ENCODE measurements at places on chromosomes 4 and X.
A peak's percentile ranks its signal among the peaks of the same experiment; 100 is the strongest.

DNA sequence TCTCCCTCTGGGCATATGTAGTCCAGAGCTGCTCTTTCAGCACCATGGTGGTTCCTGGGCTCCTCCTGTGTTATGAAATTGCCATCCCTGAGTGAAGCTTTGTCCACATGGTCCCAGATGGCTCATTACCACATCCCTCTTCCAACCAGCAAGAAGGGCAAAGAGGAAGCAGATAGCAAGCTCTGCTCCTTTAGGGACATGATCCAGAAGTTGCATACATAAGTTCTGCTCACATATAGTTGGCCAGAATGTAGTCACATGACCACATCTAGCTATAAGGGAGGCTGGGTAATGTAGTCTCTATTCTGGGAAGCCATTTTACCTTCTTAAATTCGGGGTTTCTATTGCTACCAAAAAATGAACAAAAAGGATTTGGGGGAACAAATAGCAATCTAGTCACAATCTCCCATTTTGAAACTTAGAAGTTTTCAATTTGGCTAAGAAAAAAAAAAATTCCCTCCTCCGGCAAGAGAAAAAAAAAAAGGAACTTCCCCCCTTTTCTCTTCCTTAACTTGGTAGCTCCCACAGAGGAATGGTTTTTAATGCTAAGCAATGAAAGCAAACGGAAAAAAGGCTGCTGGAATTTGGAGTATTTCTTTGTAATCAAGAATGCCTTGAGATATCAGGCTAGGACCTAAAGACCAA is 88.2 kb upstream of the USP9X start:
- peak; percentile 4 for DNase-seq

- DNase-seq, result peak; percentile 29
These were observed 118.7 kb upstream of the AP1S2 start for GRCh38 chrX:15973299-15973698.

GRCh38 chrX:48461830-48462229 is 8.2 kb downstream of the SLC38A5 start:
- no peak for DNase-seq

DNA sequence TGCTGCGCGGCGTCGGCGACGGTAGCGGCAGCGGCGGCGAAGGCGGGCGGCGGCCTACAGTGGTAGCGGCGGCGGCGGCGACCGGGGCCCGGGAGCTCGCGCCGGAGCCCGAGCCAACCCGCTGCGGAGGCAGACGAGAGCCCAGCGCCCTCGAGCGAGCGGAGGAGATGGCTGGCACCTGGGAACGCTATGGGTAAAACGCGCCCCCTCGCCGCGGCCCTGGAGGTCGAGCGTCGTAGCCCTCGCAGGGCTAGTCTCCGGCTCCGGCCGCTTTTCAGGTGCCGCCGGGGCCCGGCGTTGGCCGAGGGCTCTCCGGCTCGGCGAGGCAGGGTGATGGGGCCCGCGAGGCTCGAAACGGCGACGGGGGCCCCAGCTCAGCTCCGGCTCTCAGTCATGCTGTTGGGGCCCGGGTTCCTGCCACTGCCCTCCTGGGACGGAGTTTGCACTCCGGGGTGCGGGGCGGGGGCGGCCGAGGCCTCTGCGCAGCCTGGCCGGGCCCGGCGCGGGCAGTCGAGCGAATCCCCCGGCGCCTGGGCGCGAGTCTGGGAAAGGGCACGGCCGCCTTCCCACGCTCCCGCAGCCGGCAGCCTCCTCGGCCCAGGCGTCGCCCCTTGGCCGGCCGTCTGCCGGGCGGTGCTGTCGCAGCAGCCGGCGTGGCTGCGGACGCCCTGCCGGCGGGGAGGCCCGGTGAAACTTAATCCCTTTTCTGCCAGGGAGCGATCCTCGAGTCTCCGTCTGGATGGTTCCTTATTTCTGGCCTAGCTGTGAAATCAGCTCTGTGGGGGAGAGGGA is 768 bp downstream of the MID2 start:
- DNase-seq, result peak; percentile 30

DNA sequence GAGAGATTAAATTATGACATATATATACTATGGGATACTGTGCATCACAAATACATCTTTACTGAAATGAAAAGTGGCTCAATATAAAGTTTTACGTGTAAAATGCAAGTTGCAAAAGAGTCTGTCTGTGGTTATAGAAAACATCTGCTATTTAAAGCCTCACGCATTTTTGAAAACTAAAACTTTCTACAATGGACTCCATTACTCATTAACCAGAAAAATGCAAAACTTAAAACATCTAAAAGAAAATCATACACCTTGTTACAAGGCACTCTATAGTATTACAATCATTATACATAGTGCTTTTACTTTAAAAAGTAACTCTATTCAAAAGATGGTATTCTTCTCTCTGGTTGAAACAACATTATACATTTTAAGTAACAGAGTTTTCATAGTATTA is 755.6 kb downstream of the DMD start:
- no peak for DNase-seq

DNA sequence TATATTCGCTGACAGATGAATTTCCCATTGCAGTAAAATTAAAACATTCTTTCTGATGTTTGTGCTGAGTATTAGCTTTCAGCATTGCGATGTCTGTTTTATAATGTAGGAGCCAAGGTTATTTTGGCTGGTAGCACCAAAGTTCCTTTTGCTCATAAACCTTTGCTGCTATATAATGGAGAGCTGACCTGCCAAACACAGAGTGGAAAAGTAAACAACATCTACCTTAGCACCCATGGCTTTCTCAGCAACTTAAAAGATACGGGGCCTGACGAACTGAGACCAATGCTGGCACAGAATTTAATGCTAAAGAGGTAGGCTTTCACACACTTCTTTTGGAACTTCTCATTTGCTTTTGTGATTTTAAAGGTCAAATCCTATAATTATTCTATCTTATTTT is 46.0 kb downstream of the WDR19 start:
- DNase-seq, result no peak

GRCh38 chr4:87559090-87559837 is 30.1 kb upstream of the SPARCL1 start:
- DNase-seq, result no peak

DNA sequence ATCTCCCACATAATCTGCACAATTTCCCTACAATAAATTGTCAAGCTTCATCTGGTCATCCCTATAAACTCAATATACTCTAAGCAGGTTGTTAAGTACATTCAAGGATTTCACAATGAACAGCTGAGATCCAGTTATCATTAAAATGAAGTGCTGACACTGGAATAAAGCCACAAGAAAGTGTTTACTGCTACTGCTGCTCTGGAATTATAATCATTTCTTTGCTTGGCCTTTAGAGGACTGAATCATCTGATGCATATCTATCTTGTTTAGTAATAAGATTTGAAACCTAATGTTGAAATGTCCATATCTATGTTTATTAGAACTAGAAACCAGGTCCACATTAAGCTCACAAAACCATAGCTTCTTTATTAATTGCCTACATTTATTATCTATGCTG is 338.6 kb upstream of the ZFP42 start:
- DNase-seq, result no peak

DNA sequence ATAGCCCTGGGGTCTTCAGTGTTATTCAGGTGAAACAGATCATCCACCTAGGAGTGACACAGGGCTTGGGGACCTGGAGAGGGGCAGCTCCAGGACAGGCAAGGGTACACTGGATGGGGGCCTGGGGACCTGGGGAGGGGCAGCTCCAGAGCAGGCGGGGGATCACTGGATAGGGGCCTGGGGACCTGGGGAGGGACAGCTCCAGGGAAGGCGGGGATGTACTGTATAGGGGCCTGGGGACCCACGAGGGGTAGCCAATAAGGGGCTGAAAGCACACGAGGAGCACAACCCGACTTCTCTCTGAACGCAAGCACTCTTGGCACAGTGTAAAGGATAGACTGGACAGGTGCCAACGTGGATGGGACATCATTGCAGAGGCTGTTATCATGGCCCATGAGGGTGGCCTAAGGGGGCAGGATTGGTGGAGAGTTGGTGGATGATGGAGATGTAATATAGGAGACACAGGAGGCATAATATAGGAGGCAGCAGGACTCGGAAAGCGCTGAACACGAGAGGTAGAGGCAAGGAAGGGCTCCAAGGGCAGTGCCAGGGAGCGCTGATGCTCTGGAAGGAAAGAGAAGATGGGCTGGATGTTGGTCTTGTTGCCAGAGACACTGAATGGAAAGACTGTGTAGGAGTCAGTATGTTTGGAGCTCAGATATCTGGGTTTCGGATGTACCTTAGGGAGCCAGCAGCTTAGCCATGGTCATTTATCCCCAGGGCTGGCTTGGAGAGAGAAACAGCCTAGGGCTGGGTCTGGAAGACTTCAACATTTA is 37.9 kb upstream of the FGFBP2 start:
- no peak for DNase-seq

GRCh38 chr4:76216524-76216923 is 2.9 kb upstream of the SCARB2 start:
- no peak for DNase-seq

- no peak for DNase-seq
These were observed 83.9 kb downstream of the AFF1 start for GRCh38 chr4:87018753-87019152.

DNA sequence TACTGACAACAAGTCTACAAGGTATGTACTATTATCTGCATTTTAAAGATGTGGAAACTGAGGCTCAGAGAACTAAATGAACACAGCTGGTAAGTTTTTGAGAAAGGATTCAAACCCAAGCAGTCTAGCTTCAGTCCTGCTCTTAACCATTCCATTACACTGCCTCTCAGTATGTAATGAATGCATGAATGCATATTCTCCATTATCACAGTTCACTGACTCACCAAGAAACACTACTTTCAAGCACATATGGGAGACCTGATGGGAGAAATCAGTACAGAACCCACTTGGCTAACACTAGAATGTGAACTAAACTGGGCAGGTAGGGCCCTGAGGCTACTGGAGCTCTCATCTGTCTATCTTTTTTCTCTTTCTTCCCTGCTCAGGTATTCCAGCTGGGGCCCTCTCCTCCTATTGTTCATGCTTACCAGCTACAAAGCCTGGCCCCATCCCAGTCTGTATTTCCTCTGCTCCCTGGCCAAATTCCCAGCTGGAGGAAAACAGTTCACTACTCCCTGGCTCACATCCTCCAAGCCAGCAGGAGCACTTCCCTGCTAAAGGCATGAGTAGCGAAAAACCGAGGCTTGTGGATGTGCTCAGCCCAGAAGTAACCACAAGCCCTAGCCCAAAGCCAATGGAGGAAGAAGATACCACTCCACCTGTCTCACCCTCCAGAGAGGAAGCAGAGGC is 178.2 kb upstream of the ARHGEF9 start:
- DNase-seq, result peak; percentile 5

- DNase-seq, result no peak
These were observed 958 bp downstream of the CUL4B start for GRCh38 chrX:120559804-120560203.

DNA sequence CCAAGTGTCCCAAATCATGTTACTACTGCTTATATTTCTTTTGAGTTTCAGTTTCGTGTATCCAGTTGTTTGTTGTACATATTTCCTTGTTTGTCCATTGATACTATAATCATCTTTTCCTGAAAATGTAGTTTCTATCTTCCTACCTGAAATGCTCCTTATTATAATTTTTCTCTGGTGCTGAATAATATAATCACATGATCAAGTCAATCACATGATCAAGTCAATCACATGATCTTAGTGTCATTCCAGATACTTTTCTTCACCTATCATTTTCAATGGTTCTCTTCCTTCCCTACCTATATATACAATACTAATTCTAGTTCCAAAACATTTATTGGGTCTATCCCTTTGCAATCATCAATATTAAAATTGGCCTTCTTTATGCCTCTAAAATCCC is 2058.8 kb downstream of the PCDH7 start:
- no peak for DNase-seq

DNA sequence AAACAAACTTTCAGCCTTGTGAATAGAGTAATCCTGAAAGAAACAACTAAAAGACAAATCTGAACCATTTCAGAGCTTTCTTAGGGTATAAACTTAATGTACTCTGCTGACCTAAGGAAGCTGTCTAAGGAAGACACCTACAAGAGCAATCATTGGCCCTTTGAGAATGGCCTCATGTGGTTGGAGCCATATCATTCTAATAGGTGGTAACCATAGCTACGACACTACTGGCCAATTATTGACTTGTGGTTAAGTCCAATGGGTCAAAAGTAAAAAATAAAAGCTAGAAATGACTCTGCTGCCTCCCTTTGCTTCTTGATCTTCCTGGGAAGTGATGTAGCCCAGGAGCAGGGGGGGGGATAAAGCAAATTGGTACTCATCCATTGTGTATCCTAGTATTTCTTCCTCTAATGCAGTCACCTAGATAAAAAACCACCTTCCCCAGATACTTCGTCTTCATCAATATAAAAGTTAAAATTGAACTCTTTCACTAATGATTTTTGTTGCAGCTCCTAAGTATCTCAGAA is 547.0 kb downstream of the ARAP2 start:
- no peak for DNase-seq

- DNase-seq, result no peak
These were observed 101.1 kb downstream of the ENOX2 start for GRCh38 chrX:130801901-130802300.

GRCh38 chr4:46329118-46329976 is 60.6 kb downstream of the GABRA2 start:
- DNase-seq, result peak; percentile 11

DNA sequence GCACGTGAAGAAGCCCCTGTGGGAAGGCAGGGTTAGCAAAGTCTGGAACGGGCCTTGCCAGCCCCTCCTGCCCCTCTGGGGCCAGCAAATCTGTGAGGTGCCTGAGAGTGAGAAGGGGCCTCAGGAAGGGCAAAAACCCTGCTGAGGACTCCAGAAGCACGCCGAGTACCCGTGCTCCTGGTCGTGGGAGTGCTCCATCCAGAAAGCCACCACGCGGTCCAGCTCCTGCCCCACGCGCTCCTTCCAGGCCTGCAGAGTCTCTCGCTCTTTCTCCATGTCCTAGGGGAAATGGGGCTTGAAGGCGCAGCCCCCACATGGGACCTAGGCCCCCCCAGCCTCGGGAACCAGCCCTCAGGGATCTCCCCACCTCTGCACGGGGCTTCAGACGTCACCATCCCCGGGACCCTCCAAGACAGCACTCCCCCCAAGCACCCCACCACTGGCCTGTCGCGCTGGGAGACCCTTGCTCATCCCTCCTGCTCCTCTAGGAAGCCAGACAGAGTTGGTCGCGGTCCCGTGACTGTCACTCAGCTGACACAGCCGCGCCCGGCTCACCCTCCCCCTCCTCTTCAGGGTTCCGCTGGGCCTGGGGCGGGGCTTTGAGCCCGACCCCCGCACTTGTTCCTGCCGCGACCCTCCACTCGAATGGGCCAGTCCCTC is at the start of gene RENBP:
TSS of gene RENBP (minus strand) at position 504 of the 660 bp plus-strand sequence. CDS start at position 471, 33 bp downstream.
- peak; percentile 39 for DNase-seq

GRCh38 chr4:157128395-157128794 is 52.4 kb downstream of the GLRB start:
- DNase-seq, result no peak

- DNase-seq, result no peak
These were observed 470.5 kb downstream of the PCDH7 start for GRCh38 chr4:31190671-31191070.

DNA sequence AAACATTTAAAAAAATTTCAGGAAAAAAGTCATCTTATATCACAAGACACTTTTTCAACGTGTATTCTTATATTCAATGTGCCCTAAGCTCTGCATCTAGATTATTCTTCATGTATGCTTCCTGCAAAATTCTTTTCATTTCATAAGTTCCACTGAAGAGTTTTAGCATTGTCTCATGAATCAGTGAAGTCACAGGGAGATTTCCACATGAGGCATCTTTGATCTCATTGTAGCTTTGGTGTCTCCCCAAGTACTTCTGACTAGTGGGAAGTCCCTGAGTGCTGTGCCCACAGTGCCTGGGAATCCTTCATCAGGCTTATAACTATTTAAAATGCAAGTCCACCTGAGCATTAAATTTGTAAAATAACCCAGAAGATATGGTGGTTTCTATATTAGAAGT is 123.8 kb downstream of the MAD2L1 start:
- DNase-seq, result no peak
